ENCODE measurements at places on chromosomes 12 and 14.

- DNase-seq = no peak
Measured at GRCh38 chr14:67577909-67578749, 21.9 kb downstream of the PIGH start.

GRCh38 chr12:3092764-3093163 lies 15.6 kb downstream of the TSPAN9 start:
- DNase-seq = no peak

- peak; percentile 26 for DNase-seq
Measured at GRCh38 chr12:60494244-60494643, 898.4 kb downstream of the SLC16A7 start.

- no peak for DNase-seq
Measured at GRCh38 chr14:61887628-61888027, 125.4 kb downstream of the SNAPC1 start.

- DNase-seq = no peak
Measured at GRCh38 chr12:51591016-51591901, at the start of gene SCN8A. Gene SCN8A (plus strand): TSS chr12:51591233. CDS start chr12:51662818, 71,585 bp downstream.

DNA sequence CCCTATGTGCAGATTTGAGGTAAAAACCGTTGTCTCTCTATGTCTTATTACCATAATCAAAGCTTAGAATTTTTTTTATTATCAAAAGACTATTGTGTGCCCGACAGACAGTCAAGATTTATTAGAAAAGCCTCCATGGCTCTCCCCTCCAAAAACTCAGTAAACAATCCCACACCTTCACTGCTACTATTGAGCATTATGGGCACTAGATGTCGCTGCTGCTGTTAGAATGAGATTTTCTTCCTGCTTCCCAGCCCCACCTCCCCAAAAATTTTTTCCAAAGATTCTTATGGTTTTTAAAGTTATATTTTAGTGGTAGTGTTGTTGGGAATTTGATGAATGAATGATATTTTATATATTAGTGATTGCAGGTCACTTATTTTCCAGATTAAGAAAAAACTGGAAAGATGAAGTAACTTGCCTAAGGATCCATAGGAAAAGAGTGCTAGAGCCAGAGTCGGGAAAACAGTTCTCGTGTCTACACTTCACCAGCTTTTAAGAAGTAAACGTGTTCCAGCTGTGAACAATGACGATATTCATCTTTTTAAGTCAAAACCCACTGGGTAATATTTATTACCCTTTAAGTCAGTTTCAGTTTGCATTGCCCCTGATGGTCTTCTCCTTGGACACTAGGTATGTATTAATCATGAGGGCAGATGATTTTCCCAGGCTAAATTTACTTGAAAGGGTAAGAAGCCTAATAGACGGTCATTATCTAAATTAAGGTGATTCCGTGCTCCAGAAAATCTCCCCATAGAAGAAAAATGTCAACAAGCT lies 12.2 kb upstream of the FOXG1 start:
- no peak for DNase-seq

DNA sequence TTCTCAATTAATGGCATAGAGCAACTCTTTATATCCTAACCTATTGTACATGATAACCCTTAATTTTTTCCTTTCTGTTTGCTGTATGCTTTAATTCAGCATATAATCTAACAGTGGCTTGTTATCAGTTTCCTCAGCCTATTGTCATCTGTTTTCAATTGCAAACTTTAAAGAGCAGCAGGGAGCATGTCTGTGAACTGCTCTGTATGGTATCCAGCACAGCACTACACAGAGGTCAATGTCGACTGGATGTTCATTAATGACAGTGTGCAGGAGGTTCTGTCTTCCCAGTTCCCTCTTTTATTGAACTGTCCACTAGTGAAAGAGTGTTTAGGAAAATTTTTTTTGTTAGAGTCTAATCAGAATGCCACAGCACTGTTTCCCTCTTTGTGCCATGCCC lies 609.1 kb downstream of the SOX5 start:
- DNase-seq = no peak

GRCh38 chr14:70096866-70097265 lies 91.9 kb downstream of the SLC8A3 start:
- DNase-seq = no peak

- DNase-seq = no peak
Measured at GRCh38 chr14:68373847-68374444, 418.9 kb downstream of the ZFP36L1 start.

DNA sequence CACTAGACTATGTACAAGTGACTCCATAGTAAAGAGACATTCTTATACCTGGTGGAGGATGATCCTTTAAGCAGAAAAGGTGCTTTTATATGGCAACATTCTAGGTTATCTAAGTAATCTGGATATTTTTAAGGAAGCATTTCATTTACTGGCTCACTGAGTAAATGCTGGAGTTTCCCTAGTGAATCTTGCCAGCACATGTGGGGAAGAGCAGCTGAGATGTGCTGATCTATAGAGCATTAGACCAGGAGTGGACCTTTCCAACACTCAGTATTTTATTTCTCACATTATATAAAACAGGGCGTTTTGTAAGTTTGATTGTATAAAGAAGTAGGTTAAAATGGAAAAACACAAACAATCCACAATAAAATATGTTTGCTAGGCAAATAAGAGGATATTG lies 478.5 kb downstream of the ATP23 start:
- DNase-seq = no peak

DNA sequence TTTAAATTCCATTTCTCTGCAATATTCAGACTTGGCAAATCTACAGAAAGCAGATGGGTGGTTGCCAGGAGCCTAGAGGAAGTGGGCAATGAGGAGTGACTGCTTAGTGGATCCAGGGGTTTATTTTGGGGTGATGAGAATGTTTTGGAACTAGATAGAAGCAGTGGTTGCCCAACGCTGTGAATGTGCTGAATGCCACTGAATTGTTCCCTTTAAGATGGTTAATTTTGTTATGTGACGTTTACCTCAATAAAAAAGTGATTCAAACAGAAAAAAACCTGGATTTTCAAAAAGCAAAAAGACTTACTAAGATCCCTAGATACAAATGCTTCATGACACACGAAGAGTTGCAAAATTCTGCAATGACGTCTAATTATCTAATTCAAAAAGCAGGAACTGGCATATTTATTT lies 34.2 kb downstream of the DAO start:
- no peak for DNase-seq

- DNase-seq = no peak
Measured at GRCh38 chr12:120194226-120194533, 335 bp downstream of the GCN1 start.

GRCh38 chr12:132489602-132490266 lies at the start of gene FBRSL1:
Gene FBRSL1 (plus strand): TSS chr12:132490151.
- peak; percentile 17 for DNase-seq

- DNase-seq = no peak
Measured at GRCh38 chr14:102508410-102508773, 1.2 kb downstream of the ANKRD9 start.

DNA sequence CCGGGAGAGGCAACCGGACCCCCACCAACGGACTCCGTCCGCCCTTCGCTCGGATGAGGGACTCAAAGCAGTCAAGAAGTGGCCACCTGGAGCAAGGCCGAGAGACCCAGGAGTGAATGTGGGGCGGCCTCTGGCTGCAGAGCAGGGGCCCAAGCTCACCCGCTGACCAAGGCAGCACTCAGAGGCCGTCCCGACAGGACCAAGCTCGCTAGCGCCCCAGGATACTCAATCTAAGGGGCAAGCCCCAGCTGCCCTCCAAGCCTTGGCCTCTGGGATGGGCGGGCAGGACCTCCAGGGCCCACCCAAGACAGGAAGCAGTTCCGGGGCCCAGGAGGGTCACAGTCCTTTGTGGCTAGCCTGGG lies 936 bp downstream of the AKT1 start:
- DNase-seq = no peak

- no peak for DNase-seq
Measured at GRCh38 chr14:101862177-101862576, 100.7 kb downstream of the PPP2R5C start.

DNA sequence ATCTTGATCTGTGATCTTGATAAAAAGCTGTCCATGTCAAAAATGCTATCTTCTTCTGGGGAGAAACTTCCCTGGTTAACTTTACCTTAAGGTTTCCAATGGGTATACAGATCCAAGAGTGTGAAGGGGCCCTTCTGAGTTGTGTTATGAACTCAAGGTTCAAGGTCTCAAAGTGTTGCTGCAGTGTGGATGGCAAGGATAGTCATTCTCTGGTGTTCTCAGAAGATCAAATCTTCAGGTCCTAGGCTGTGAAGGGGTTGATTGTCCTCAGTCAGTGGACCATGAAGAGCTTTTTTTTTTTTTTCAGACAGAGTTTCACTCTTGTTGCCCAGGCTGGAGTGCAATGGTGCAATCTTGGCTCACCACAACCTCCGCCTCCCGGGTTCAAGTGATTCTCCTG lies 114.4 kb downstream of the SPTSSA start:
- DNase-seq = no peak

DNA sequence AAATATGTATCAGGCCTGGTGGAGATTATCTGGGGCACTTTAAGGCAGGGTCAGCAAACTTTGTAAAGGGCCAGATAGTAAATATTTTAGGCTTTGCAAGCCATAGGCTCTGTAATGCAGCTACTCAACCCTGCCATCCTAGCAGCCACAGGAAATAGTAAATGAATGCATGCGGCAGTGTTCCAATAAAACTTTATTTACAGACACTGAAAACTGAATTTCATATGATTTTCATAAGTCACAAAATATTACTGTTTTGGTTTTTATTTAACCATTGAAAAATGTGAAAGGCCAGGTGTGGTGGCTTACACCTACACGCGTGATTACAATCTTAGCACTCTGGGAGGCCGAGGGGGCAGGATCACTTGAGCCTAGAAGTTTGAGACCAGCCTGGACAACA lies 3.2 kb upstream of the CAMKK2 start:
- DNase-seq = no peak

DNA sequence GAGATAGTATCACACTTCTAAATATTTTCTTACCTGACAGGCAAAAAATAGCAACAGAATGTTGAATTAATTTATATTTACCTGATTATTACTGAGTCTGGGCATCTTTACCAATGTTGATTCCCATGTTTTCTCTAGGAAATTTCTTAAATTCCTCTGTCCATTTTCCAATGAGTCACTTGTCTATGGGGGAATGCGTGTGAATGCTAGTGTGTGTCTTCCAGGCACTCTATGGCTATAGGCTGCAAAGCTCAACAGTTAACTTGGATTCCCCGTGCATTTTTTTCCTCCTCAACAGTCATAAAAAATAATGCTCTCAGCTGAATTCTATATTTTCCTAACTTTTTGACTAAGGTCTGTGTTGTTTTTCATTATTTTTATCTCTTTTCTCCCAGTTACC lies 1385.8 kb upstream of the FLRT2 start:
- no peak for DNase-seq

DNA sequence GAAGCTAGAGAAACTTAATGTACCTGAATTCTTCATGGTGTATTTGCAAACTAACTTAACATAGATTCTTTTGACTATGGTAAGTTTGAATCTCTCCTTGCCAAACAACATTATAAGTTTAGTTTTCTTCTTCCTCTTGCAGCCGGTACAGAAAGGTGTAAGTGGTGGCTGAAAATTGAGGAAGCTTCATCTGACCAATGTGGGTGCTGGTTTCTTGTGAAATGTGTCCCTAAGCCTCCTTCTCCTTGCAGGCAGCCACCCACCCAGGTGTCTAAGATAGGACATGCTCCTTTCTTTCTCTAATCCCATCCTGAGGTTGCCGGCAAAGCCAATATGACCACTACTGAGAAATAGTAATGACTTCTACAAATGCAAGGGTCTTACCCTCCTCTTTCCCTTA lies 20.6 kb downstream of the GSG1 start:
- DNase-seq = no peak

DNA sequence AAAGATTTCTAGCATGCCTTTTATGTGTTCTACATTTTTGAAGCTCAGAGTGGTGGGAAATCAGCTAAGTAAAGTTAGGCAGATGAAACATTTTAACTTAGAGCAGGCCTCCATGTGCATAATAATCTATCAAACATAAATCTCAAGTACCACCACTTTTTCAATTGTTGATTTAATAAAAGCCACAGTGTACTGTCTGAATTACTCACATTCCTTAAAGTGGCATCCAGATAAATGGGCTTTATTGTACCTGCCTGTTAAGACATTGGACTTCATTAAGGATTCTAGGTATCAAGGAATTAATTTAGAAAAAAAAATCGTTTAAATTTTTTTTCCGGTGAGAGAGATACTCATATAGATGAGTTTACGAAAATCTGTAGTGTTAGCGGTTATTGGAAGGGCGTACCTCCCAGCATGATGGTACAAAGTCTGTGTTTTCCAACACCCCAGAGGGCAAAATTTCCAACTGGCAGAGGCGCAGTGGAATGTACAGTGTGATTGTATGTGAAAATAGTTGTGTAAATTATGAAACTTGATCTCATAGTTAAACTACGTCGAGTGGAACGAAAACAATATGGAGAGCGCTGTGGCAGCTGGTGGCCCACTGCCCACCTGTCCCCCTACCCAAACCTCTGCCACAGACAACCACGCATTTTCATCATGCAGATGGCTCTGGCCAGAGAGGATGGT lies 25.0 kb downstream of the ELK3 start:
- no peak for DNase-seq

GRCh38 chr12:88552610-88553079 lies 27.6 kb downstream of the KITLG start:
- no peak for DNase-seq

DNA sequence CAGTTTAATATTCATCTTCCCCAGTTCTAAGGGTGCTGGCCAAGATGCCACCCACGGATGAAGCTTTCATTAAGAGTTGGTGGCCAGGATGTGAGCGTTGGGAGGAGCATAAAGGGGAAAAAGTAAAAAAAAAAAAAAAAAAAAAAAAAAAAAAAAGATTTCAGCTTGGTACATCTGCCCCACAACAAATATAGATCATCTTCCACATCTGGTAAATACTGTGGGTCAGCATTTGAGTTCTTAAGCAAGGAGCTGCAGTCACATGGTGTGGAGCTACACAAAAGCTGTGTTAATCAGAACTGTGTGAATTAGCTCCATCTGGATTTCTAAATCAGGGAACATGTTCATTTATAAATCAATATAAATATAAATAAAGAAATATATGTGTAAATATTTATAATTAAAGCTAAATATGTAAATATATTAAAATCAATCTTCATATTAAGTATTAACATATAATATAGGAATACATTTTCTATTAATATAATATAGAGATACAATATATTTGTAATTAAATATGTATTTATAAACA lies 262.3 kb downstream of the NUAK1 start:
- no peak for DNase-seq

DNA sequence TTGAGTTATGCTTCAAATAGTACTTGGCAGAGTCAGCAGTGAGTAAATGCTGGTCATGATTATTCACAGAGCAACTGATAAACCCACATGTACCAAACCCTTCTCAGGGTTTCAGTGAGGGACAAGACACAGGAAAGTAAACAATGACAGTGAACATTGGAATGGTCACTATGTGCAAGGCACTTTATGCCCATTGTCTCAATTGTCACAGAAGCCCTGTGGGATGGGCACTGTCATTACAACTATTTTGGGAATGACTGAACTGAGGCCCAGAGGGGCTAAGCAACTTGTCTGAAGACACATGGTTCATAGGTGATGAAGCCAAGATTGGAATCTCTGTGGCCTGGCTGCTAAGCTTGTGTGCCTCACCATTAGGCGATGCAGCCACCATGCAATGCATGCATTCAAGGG lies 238.5 kb downstream of the RBM19 start:
- no peak for DNase-seq

DNA sequence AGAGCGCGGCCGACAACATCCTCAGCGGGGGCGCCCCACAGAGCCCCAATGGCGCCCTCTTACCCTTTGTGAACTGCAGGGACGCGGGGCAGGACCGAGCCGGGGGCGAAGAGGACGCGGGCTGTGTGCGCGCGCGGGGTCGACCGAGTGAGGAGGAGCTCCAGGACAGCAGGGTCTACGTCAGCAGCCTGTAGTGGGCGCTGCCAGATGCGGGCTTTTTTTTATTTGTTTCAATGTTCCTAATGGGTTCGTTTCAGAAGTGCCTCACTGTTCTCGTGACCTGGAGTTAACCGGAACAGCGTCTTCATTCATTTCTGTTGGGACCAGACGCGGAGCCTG lies 103.8 kb upstream of the FKBP4 start:
- no peak for DNase-seq
